ENCODE measurements at places on chromosomes 6 and 20. TPM values are rescaled to one million over a fixed set of nuclear protein-coding genes. Genes with fewer than 3 reads are reported as not detected.

The GPSM3 gene
- 9.5 TPM for polyA plus RNA-seq

The BPIFB4 gene
- polyA plus RNA-seq, result not detected

The WFDC10B gene
- polyA plus RNA-seq, result not detected

The PDE7B gene
- polyA plus RNA-seq, result 10.0 TPM

The RFX6 gene
- not detected for polyA plus RNA-seq

The PABPC1L gene
- polyA plus RNA-seq, result 72.1 TPM

The HLA-DPB1 gene
- polyA plus RNA-seq, result 24.7 TPM

The PLN gene
- 4.8 TPM for polyA plus RNA-seq

The AARS2 gene
- polyA plus RNA-seq, result 19.3 TPM

The MATN4 gene
- polyA plus RNA-seq, result 0.21 TPM

The IL17A gene
- polyA plus RNA-seq, result not detected

The IL20RA gene
- polyA plus RNA-seq, result 1.6 TPM

The ZNF391 gene
- polyA plus RNA-seq, result 13.6 TPM

The LGSN gene
- polyA plus RNA-seq, result 0.92 TPM

The NMBR gene
- polyA plus RNA-seq, result 0.28 TPM

The TBXT gene
- polyA plus RNA-seq, result not detected

The KIF25 gene
- polyA plus RNA-seq, result 0.96 TPM

The VEGFA gene
- polyA plus RNA-seq, result 222 TPM

The SLC52A3 gene
- 4.8 TPM for polyA plus RNA-seq

The LPA gene
- 0.28 TPM for polyA plus RNA-seq

The REPS1 gene
- polyA plus RNA-seq, result 57.4 TPM

The PGBD1 gene
- 9.0 TPM for polyA plus RNA-seq

The GSTA3 gene
- polyA plus RNA-seq, result 0.40 TPM

The OR2H2 gene
- polyA plus RNA-seq, result not detected

The RALGAPA2 gene
- polyA plus RNA-seq, result 24.7 TPM

The TRIM40 gene
- polyA plus RNA-seq, result not detected

The SCRT2 gene
- 0.07 TPM for polyA plus RNA-seq

The SMPDL3A gene
- 18.8 TPM for polyA plus RNA-seq

The SMLR1 gene
- polyA plus RNA-seq, result 1.9 TPM

The SDCBP2 gene
- polyA plus RNA-seq, result 2.3 TPM

The SEMG1 gene
- not detected for polyA plus RNA-seq

The PREX1 gene
- polyA plus RNA-seq, result 14.7 TPM

The SUMO4 gene
- polyA plus RNA-seq, result 0.42 TPM

The KHDC1L gene
- 0.30 TPM for polyA plus RNA-seq

The RBM24 gene
- polyA plus RNA-seq, result 1.9 TPM

The FAM217B gene
- 21.3 TPM for polyA plus RNA-seq

The SYCP2 gene
- 5.2 TPM for polyA plus RNA-seq

The SIM1 gene
- 21.1 TPM for polyA plus RNA-seq
